ENCODE measurements at places on chromosomes 6 and 20.

- DNase-seq = no peak
Observed at GRCh38 chr6:32047539-32047854, 9.3 kb downstream of the CYP21A2 start.

- no peak for DNase-seq
Observed at GRCh38 chr6:57201718-57202117, 20.4 kb downstream of the RAB23 start.

DNA sequence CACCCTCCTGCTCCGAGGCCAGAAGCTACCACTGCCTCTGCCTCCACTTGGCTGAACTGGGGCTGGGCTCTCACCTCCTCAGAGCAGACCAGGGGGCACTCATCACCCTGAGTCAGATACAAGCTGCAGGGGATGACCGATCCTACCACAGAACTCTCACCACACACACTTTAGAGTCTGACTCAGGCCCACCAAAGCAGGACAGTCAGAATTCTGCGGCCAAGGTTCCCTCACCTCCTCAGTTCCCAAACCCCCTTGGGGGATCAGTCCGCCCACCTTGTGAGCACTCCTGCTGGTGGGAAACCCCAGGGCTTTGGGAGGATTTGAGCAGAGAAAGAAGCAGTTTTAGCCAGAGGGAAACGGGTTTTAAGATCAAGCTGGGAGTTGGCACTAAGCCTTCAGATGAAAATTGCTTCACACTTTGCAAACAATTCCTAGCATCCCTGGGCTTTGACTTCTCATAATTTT is 587.8 kb upstream of the JAG1 start:
- peak; percentile 1 for DNase-seq

DNA sequence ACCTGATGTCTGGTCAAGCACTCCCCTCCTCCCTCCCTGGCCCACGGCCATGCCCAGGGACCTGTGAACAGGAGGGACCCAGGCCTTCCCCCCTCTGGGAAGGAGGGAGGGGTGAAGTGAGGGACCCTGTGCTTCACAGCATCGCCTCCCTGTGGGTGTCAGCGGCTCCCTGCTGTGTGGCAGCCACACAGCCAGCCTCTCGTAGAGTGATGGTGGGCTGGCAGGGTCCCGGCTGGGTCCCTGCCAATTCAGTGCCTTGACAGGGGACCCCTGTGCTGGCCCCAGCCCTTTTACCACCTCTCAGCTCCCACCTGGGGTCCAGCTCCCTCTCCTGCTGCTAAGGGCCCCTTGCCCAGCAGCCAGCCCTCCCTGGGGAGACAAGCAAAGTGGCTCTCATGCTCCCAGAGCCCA is 31.3 kb upstream of the GRM4 start:
- DNase-seq = no peak

DNA sequence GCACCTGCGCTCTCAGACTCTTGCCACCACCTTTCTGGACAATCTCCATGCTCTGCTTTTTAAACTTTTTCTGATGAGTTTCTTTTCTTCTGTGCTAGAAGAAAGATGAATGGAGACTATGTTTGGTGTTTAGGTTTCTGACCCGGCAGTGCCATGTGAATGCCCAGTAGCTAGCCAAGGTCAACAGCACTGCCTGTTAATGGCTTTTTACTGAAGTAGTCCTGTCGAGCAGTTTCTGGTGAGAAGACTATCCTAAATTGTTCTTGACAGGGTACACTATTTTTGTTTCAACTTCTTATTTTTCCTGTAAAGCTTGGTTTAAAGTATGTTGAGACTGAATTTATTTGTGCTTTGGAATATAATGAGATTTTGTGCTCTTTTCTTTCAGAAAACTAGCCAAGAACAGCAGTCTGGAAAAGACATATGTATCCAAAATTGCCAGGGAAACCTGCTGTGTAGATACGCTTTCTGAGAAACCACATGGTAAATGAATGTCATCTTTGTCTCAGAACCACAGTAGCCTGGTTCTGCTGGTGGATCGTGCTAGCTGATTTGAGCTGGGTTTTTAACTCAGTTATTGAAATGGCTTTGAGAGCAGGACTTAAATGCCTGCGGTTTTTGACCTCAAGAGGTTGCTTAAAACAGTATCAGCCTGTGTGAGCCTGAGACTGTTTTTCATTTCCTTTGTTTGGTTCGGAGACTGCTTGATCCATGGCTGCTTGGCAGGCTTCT is 48.1 kb downstream of the KCNS1 start:
- DNase-seq = no peak

- peak; percentile 45 for DNase-seq
Observed at GRCh38 chr6:158170656-158171081, 2.5 kb downstream of the GTF2H5 start.

DNA sequence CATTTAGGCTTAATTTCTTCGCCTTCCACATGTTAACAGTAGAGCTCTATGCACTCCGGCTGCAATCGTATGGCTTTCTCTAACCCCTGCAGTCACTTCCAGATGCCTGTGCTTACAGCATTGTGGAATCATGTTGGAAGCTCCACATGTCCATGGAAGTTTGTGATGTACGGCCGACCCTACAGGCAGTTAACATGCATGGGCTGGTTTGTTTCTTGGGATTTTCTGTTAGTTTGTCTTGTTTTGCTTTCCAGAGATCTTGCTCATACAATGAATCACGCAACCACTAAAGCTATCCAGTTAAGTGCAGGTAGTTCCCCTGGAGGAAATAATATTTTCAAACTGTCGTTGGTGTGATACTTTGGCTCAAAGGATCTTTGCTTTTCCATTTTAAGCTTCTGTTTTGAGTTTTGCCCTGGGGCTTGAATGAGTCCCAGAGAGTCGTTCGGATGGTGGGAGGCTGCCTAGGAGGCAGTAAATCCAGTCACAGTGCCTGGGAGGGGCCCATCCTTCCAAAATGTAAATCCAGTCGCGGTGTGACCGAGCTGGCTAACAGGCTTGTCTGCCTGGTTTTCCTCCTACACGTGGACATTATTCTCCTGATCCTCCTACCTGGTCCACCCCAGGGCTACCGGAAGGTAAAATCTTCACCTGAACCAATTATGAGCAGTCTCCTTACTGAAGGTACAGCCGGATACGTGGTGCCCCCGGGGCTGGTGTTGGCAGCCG is 225.9 kb downstream of the SMOC2 start:
- DNase-seq = no peak

DNA sequence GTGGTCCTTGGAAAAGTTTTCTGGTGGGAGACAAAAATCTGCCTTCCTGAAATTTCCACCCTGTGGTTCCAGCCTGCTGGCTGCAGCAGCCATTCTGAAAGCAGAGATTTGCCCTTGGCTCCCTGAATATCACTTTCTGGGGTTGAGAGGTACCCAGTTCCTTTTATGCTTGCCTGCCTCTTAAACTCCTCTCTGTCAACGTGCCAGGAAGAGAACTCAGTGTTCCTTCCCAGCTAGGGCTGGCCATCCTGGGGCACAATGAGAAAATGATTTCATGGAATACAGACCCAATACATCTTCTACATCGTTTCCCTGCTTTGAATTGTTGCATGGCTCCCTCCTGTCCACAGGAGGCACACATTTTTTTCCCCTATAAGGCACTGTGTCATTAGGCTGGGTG is 1.6 kb upstream of the DSN1 start:
- DNase-seq = no peak

- DNase-seq = no peak
Observed at GRCh38 chr20:21520702-21521595, 7.1 kb upstream of the NKX2-2 start.

DNA sequence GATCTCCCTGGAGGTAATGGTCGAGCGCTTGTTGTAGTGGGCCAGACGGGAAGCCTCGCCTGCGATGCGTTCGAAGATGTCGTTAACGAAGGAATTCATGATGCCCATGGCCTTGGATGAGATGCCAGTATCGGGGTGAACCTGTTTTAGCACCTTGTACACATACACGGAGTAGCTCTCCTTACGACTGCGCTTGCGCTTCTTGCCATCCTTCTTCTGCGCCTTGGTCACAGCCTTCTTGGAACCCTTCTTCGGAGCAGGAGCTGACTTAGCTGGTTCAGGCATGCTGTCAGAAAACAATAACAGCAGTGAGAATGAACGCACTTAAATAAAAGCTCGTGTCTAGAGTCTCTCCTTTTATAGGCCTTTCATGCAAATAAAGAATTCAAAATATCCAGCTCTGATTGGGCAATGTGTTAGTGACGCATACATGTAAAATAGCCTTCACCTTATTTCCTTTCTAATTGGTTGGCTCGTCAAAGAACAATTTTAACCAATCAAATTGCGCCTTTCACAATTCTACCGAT is 129.2 kb downstream of the HFE start:
- peak; percentile 95 for DNase-seq

GRCh38 chr6:40685862-40686261 is 98.7 kb upstream of the LRFN2 start:
- DNase-seq = no peak

DNA sequence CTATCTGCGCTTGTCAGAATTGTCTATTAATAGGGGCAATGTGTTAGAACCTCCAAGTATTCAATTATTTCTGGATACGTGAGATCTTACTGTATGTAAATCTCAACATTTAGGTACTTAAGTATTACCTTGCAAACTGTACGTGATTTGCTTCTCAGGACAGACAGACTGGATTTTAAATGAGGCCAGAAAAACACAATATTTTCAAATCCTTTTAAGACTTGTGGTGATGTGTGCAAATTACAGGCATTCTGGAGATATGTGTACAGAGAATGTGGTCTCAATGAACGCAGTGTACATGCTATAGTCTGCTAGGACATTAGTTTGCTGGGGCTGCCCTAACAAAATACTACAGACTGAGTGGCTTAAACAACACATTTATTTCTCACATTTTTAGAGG is 16.9 kb downstream of the CCR6 start:
- DNase-seq = no peak

DNA sequence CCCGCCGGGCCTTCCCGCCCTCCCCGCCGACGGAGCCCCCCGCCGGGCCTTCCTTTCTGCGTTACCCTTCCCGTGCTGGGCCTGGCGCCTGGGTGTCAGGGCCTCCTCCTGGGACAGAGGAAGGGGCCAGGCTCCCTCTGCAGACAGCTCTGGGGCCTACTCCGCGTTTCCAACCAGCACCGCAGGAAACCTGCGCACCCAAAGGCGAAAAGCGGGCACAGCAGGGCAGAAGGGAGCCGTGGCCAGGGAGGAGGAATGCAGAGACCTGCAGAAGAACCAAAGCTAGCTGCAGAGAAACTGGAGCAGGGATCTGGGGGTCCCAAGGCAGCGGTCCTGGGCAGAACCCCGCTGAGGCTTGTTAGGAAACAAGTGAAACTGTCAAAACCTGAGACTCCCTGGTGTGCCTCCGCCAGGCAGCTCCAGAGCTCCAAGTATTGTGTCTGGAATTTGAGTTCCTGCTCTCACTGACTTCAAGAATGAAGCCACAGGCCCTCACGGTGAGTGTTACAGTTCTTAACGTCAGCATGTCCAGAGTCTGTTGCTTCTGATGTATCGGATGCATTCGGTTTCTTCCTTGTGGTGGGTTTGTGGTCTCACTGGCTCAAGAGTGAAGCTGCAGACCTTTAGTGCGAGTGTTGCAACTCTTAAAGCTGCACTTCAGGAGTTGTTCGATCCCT is 33.3 kb downstream of the IRF4 start:
- DNase-seq = no peak

DNA sequence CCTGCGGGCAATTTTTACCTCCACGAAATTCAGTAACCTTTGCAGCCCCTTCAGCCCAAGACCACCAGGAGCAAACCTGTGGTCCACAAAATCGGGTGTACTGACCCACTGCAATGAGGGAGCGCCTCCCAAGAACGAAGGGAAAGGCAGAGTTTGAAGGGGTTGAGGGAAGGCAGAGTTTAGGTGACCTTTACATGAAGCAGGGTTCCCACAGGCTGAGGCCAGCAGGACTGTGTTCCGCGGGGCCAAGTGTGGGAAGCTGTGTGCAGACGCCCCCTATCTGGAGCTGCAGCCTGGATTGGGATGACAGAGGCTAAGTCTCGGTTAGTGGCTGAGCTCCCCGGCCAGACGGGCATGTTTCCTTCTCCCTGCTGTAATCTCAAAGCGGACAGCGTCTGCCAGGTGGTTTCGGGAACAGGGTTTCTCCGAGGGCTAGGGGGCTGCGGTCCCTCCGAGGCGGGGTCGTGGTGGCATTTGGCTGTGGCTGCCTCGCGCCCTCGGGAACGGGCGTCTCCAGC is 826 bp upstream of the PYGB start:
- DNase-seq = peak; percentile 53

DNA sequence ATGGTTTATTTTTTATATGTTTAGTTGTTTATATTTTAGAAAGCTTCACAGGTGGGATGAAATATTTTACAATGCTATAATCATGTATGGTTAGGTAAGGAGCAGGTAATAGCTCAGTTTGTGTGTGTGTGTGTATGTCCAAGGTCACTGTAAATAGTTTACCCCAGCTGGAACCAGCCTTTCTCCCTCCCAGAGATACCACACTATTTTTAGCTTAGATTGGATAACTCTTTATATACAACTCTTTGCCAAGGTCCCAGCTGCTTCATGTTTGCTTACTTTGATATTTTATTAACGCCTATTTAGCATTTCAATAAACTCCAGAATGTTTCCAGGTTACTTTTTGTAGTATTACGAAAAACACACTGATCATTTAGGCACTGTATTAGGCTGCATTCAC is 1.8 kb upstream of the PEX7 start:
- no peak for DNase-seq

DNA sequence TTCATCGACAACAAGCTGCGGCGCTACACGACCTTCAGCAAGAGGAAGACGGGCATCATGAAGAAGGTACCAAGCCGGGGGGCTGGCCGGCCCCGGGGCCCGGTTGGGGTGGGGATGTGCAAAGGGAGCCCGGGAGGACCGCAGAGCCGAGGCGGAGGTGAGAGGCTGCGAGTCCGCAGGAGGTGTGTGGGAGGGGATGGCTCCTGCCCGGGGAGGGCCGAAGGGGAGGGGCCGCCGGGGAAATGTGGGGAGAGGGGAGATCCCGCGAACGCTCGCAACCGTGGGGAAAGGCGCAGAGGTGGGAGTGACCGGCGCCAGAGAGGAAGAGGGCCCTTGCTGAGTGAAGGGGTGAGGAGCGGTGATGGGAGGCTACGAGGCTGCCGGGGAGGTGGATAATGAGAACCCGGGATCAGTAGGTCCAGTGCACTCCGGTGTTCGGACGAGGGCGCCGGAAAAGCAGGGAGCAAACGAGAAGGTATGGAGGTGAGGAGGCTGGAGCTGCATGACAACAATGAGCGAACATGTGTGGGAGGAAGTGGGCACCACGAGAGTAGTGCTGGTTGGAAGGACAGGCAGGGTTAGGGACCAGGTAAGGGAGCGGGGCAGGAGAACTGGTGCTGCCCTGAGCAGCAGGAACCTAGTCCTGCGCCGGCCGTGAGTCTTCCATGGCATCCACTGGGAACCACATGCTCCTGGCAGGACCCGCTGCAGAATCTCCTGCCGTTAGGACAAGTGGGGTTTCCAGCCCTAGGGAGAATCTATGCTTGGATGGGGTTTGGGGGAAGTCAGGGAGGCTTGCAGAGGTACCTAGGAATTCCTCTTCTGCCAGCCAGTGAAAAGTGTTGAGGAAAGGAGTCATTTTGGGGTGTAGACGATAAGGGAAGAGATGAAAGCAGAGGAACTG is 1.3 kb downstream of the SRF start:
- DNase-seq = no peak

DNA sequence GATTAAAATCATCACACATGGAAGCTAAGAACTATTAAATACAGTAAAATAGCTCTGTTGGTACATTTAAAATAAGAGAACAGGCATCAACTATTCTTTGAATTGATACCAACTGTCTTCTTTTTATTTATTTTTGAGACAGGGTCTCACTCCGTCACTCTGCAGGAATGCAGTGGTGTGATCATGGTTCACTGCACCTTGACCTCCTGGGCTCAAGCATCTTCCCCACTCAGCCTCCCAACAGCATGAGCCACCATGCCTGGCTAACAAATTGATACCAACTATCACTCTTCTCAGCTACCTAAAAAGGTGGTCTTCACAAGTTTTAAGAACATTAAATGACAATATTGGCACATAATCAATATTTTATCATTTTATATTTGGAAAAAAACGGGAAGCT is 7.8 kb upstream of the PNISR start:
- no peak for DNase-seq

GRCh38 chr6:169785566-169785965 is 34.1 kb downstream of the ERMARD start:
- no peak for DNase-seq
